ENCODE measurements at places on chromosomes 3 and 15. TPM values are rescaled to one million over a fixed set of nuclear protein-coding genes. Genes with fewer than 3 reads are reported as not detected.

The CHRNA7 gene
- total RNA-seq, result not detected

The ADAMTS17 gene
- not detected for total RNA-seq

GRCh38 chr3:42394579-42395288 is 15.7 kb downstream of the LYZL4 start:
- DNase-seq, result no peak

DNA sequence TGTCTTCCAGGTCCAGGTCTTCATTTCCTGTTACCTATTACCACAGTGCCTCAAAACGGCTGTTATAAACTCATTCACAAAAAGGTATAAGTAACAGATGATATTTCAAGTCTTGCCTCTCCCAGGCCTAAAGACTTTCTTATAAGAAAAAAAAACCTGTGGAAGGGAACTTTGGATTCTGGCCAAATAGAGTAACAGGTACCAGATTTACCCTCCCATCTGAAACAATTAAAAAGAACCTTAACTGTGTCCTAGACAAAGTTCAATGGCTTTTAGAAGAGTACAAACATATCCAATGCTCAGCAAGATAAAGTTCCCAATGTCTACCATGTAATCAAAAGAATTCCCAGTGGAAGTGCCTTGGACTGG is 22.6 kb downstream of the BHLHE40 start:
- no peak for DNase-seq

- no peak for DNase-seq
Measured at GRCh38 chr3:110419601-110420000, 652.0 kb upstream of the NECTIN3 start.

Data from Karpas-422 (cell line).